ENCODE measurements at places on chromosomes 5 and 9. TPM values are rescaled to one million over a fixed set of nuclear protein-coding genes. Genes with fewer than 3 reads are reported as not detected.

Gene SLC6A7
- not detected for total RNA-seq

Gene ISCA1
- 27.4 TPM for total RNA-seq

Gene PIP5K1B
- total RNA-seq = 1.6 TPM

Gene ADAMTS6
- 0.96 TPM for total RNA-seq

Gene ABO
- total RNA-seq = not detected

Gene ZFP2
- 0.37 TPM for total RNA-seq

Gene PCDHGA12
- 0.07 TPM for total RNA-seq

Gene RASEF
- total RNA-seq = not detected

Gene GRXCR2
- not detected for total RNA-seq

Gene GFRA3
- total RNA-seq = 0.09 TPM

Gene SPATA31C2
- total RNA-seq = not detected

Gene PTGES
- total RNA-seq = 0.16 TPM

Gene SPINK6
- total RNA-seq = not detected

- no peak for DNase-seq
Measured at GRCh38 chr5:73186976-73187375, 14.0 kb downstream of the TMEM174 start.

DNA sequence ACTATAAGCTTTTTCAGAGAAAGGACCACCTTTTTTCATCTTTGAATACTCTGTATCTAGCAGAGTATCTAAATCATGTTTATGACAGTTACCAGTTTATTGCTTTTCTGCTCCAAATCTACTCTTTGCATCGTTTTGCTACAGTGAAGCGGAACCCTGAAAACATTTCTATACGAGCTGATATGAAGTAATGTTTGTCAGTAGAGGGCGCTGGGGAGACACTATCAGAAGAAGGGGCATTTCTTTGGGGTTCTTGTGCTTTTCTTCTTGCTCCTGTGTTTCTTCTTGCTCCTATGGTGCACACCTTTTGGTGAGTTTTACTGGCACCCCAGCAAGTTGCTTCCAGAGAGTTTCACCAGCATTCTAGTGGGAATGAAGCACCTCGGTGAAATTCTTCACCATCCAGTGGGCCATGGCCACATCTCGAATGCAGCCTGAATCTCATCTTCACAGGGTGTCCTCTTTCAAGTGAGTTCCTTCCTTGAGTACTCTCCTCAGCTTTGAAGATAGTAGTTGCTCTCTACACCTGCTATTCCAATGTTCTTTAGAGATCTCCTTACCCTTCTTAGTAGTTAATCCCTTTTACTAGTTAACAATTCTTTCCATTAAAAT is 98.4 kb downstream of the FGF1 start:
- DNase-seq = peak; percentile 63

DNA sequence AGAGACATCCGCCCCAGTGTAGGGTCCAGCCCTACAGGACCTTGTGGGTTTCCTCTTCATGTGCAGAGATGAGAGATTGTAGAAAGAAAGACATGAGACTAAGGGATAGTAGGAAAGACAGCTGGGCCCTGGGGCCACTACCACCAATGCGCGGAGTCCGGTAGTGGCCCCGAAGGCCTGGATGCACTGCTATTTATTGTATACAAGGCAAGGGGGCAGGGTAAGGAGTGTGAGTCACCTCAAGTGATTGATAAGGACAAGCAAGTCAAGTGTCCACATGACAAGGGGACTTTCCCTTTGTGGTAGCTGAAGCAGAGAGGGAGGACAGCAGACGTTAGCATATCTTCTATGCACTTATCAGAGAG is 6.2 kb upstream of the TMEM141 start:
- DNase-seq = no peak

- no peak for DNase-seq
Measured at GRCh38 chr5:125575891-125576505, 829.6 kb upstream of the ZNF608 start.

- DNase-seq = no peak
Measured at GRCh38 chr9:124366476-124367220, 48.6 kb downstream of the PSMB7 start.

GRCh38 chr5:137708796-137709559 is 26.9 kb downstream of the KLHL3 start:
- no peak for DNase-seq

DNA sequence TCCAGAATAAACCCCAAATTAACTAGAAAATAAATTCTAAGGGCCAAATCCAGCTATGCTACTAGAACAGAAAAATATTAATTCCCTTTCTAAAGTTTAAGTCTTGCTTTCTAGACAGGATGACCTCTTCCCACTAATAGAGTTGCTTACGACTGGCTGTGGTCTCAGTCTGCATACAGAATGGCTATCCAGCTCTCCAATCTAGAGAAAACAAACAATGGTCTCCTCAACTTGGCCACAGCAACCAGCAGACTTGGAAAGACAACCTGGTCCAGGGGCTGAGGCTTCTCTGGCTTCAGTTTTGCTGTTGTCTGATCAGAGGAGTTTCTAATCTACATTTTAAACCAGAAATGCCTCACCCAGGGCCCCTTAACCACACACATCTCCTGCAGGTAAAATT is 28.9 kb downstream of the RASEF start:
- no peak for DNase-seq

DNA sequence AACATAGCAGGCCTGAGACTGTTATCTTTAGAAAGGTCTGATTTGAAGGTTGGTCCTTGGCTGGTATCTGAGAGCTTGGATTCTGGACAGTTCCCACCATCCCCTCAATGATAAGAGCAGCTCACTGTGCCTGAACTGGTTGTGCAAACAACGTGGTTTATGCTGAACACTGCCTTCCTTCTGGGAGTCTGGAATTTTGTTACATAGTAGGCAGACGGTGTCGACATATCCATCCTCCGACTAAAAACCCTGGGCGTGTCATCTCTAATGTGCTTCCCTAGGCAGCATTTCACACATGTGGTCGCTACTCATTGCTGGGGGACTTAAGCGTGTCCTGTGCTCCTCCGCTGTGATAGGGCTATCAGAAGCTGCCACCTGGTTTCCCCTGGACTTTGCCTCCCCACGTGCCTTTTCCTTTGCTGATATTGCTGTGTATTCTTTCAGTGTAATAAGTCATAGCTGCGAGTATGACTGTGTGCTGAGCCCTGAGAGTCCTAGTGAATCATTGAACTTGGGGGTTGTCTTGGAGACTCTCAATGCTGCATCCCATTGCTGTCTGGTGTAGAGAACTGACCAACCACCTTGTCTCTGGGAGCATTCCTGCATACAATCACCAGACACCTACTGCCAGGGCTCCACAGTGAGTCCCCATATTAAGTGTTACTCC is 119.1 kb upstream of the TBC1D2 start:
- DNase-seq = no peak

- DNase-seq = no peak
Measured at GRCh38 chr5:4551034-4551433, 589.1 kb upstream of the ADAMTS16 start.

GRCh38 chr5:132220491-132220890 is 7.2 kb downstream of the P4HA2 start:
- DNase-seq = no peak

GRCh38 chr9:16572005-16572734 is 298.3 kb downstream of the BNC2 start:
- DNase-seq = no peak

GRCh38 chr5:123785162-123786071 is 273.4 kb downstream of the CSNK1G3 start:
- no peak for DNase-seq

DNA sequence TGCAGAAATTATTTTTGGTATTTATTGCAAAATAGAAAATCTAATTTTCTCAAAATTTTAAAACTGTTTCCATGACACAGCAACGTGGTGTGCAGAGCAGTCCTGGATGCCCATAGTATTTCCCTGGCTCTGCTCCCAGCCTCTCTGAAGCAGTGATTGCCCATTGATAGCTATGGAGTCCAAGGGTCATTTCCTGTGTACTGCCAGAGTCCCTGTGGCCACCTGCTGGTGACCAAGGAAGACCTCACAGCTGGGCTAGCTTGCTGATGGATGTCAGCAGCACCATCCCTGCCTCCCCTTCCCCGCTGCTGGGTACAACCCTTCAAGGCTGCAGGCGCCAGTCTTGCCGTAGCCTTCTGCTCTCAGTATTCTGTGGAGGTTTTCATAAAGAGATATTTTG is 184.1 kb downstream of the DIRAS2 start:
- DNase-seq = no peak

GRCh38 chr9:68585034-68585761 is 44.5 kb upstream of the TMEM252 start:
- DNase-seq = no peak

DNA sequence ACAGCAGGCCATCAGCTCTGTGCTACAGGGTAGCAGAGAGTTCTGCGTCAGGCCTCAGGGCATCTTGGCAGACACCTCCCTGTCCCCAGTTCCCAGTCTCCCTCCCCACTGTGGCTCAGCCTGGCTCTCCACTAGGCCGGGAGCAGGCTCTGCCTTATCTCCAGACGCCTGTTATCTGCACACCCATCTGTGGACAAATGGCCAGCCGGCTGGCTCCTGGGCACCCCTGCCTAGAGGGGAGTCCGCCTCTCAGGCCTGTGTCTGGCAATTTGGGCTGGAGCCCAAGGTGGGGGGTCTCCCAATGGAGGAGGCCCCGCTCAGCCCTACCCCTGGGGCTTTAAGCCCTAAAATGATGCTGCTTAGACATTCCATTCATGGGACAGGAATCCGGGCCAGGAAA is 39.2 kb upstream of the HAND1 start:
- DNase-seq = no peak

- DNase-seq = no peak
Measured at GRCh38 chr5:93034621-93035590, 546.1 kb downstream of the NR2F1-AS1 start.

- DNase-seq = no peak
Measured at GRCh38 chr5:128645581-128645980, 107.5 kb upstream of the FBN2 start.

DNA sequence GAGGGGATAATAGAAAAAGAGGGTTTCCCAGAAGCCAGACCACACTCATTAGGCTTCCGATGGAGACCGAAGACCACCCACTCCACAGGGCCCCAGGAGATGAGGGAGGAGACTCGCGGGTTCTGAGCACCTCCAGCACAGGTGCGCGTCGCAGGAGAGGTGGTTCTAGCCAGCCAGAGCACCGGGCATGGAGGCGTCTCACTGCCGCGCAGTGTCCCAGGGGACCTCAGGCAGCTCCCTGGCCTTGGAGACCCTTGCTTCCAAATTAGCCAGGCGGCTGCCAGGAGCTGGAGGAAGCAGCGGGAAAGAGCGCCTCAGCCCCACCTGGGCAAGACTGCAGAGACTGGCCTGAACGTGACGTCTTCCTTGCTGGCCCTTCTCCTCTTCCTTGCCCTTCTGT is 115.4 kb upstream of the FBXL7 start:
- no peak for DNase-seq

DNA sequence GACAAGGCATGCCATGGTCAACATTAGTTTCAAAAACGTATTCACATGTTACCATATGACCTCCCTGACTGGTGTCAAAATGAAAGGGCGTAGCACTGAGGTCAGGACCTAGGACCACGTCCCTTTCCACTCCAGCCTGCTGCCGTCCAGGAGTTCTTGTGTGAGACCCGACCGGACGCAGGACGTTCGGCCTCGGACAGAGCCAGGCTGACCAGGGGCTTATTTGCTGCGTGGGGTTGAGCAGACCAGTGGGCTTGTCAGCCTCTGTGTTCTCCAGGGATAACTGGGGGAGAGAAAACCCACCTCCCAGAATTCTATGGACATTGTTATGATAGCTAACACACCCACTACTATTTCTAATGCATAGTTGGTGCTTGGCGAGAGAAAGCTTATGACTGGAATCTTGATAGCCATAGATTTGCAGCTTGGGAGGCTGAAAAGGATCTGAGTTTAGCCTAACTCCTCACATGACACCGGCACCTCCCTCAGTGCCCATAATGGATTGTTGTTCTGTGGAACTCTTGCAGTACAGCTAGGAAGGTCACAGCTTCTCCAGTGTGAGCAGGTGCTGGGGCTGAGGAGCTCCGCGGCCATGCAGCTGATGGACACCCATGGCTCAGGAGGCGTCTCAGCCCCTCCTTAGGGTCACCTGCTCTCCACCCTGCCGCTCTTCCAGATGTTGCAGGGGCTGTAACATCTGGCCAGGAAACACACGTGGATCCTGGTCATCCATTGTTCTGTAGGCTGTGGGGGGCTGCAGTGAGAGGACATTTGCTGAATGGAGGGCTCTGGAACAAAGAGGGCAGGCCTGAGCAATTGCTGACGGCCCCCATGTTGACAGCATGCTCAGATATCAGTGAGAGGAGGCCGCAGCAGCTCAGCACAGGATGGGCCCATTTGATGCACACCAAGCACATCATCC is 368.4 kb downstream of the IRX2 start:
- no peak for DNase-seq

- no peak for DNase-seq
Measured at GRCh38 chr5:67005737-67006499, 190.7 kb downstream of the CD180 start.

- DNase-seq = peak; percentile 88
Measured at GRCh38 chr9:95127249-95128176, 190.0 kb downstream of the FANCC start.

DNA sequence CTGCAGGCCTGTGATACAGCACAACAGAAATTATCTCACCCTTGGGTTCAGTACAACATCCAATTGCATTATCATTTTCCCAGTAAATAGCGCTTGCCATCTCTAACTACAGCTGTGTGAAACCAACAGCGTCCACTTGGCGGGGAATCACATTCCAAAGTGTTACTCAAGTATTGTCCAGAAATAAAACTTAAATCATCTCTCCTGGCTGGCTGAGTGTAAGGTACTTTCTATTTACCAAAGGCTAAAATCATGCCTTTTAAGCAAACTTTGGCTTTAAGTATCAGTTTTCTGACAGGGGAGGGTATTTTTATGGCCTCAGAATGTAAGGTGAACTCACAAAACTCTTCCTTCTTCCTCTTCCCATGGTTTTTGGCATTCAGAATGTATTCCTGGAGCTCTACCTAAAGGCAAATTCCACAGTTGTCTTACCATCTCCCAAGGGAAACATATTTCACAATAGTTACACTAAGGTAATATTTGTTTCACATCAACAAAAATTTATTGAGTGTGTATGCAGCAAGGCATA is 205.6 kb upstream of the MPDZ start:
- DNase-seq = no peak

GRCh38 chr5:173567548-173567947 is 48.9 kb downstream of the BOD1 start:
- DNase-seq = no peak

DNA sequence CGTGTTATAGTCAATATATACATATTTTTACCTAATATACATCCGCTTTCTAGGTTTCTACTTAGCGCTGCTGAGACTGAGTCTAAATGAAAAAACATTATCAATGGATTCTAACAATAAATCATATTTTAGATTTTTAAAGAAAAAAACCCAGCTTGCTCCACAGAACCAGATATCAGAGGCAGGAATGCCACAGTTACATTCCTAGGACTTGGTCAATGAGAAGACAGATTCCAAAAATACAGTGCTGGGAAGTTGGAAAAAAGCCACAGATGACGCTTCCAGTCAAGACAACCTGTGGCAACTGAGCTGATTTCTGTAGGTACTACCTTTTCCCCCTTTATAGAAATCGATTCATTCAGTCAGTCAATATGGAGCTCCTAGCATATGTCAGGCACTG is 577 bp upstream of the CCDC112 start:
- no peak for DNase-seq

DNA sequence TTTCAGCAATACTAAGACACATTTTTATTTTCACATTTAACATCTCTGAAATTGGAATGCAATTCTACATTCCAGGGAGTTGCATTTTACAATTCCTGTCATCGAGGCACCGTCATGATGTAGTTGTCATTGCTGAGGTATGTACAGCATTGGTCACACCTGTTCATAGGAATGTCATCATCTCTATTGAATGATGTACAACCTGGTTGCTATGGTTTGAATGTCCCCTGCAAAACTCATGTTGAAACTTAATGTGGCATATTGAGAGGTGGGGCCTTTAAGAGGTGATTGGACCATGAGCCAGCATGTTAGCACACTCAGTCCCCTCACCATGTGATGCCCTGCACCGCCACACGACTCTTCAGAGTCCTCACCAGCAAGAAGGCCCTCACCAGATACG is 103.1 kb downstream of the CEMIP2 start:
- no peak for DNase-seq

Measured in activated CD4-positive, alpha-beta T cell treated with anti-CD3 and anti-CD28 coated beads for 36 hours (primary cell).